Thyroid gland (tissue), 4 donors: ENCODE measurements at places on chromosomes 3 and 15. TPM values are rescaled to one million over a fixed set of nuclear protein-coding genes. Genes with fewer than 3 reads are reported as not detected.

The LZTFL1 gene
- total RNA-seq: 39.5 TPM

The GUCA1C gene
- not detected for total RNA-seq

The COX17 gene
- total RNA-seq: 73.0 TPM

The TTLL3 gene
- total RNA-seq: 39.0 TPM

- no peak for DNase-seq
Observed at GRCh38 chr3:152097120-152097519, 171.6 kb upstream of the MBNL1 start.

- DNase-seq: no peak
Observed at GRCh38 chr3:160069986-160070385, 81.4 kb downstream of the IL12A start.

- no peak for DNase-seq
Observed at GRCh38 chr3:124633524-124633923, 96.7 kb upstream of the UMPS start.

DNA sequence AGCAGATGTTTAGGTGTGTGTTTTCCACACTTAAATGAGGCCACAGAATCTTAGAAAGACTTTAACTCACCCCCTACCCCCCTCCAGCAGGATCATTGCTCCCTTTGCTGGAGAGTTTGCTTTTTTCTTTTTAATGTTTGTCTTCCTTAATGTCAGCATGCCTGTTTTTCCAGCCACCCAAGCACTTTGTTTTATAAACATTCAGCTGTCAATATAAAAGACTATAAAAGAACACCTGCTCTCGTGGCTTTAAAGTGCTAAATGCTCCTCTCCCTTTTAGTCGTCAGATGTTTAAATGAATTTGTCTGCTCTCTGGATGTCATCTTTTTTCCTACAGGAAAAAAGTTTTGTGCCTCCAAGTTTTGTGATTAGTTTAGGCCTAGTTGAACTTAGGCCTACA, 61.7 kb downstream of the SIDT1 start:
- DNase-seq: no peak

- DNase-seq: no peak
Observed at GRCh38 chr3:32743934-32744333, 58.9 kb downstream of the CNOT10 start.

DNA sequence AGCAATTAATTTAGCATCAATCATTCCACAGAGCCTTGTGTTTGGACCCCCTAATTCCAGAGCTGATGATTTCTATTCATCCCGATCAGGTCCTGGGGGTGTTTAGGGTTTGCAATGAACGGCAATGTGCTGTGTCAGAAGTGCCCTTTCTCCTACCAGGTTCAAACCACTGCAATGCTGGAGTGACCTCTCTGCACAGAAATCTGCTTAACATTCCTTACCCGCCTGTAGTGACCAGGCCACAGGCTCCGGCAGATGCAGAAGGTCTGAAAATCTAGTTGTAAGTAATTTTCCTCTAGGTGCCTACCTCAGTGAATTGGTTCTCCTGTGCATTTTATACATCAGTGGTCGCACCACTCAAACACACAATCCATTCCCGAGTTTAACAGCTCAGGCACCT, 725.3 kb upstream of the CFAP20DC start:
- no peak for DNase-seq
